Cardiac muscle cell (in vitro differentiated cells and primary cell): ENCODE measurements at places on chromosomes 12 and 14. TPM values are rescaled to one million over a fixed set of nuclear protein-coding genes. Genes with fewer than 3 reads are reported as not detected.

- no peak for DNase-seq
Measured at GRCh38 chr12:42097971-42098370, 46.7 kb downstream of the GXYLT1 start.

GRCh38 chr14:100750762-100751699 is 24.3 kb downstream of the DLK1 start:
- DNase-seq, result no peak

DNA sequence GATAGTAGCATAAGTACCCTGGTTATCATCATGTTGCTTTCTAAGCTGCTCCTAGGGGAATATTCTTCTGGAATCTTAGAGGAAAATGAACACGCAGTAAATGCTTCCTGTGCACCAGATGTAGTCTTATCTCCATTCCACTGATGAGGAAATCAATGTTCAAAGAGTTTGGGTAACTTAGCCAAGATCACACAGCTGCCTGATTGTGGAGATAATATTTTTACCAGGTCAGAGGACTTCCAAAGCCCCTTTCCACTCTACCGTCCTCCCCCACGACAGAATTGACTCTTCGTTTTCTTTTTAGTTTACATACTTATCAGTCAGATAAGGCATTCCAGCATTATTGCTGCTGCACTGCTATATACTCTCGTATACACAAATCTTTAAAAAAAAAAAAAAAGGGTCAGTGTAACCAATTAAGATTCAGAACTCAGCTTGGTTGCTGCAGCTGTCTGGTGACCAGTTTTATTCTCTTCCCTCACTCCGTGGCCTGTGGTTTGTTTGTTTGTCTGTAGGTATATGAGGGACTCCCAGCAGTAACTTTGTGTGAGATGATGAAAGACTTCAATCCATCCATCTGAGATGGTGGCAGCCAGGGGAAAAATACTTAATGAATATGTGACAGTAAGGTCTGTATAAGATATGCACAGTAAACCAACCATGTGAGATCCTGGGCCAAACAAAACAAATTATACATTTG is 110.5 kb downstream of the TGFB3 start:
- peak; percentile 76 for DNase-seq

- no peak for DNase-seq
Measured at GRCh38 chr12:65209655-65210043, 40.3 kb downstream of the LEMD3 start.

GRCh38 chr14:53871951-53872350 is 84.7 kb downstream of the BMP4 start:
- DNase-seq, result no peak

DNA sequence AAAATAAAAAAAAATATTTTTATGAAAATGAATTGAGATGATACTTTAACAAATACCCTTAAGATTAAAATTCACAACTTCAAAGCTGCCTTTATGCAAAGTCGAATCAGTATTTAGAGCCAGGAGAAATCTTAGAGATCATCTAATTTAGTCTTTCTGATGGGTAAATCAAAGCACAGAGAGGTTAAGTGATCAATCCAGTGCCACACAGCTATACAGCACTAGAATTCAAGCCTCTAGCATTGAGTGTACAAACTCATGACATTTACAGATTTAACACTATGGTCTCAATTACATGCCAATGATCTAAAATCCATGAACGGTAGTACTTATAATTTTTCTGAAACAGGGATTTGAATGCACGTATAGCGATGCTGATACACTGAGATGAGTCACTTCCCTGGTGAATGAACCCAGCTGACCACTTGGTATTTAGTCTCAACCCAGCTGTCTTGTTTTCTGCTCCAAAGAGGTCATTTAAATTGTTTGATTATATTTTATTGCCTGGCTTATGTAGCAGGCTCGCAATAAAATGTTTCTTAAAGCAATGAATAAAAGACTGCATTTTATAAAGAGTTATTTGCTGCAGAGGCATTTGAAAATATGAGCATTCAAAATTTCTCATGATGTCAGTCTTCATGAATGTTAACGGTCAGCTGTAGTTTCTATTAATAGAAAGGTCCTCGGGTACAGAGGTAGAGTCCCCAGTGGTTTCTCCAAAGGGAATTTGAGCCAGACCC is 152.4 kb upstream of the PRICKLE1 start:
- peak; percentile 24 for DNase-seq

DNA sequence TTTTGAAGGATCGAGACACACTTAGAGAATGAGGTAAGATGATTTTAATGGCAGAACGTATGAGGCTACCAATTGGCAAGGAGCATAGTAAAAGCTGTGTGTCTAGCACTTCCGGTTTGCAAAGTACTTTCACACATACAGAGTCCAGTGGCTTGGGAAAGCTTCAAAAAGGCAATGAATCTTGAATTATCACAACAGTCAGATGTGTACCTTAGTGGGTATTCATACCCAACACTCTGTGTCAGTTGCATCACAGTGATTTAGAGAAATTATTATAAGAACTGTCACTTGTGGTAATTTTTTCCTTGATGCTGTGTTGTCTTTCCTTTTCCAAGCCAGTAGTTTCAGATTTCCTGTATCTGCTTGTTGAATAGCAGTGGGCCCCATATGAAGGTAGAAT is 424.1 kb downstream of the PCNX1 start:
- DNase-seq, result no peak

DNA sequence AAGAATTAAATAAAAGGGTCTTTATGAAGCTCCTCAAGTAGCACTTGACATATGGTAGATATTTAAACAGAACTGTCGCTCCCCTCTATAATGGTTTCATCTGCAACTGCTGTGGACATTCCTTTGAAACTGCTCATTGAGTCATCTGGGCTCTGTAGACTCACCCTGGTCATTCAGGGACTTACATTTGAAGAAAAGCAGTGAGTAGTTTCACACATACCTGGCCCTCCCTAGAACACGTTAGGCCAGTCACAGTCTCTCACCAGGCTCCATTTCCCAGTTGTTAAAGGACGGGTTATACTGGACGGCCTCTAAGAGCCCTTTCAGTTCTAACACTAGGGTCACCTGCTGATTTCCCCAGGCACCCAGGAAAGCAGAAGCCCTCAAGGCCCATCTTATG is 217.0 kb downstream of the BCL11B start:
- no peak for DNase-seq

GRCh38 chr14:74582910-74583581 is 29.0 kb downstream of the LTBP2 start:
- DNase-seq, result peak; percentile 54

- no peak for DNase-seq
Measured at GRCh38 chr12:21340403-21340802, 5.7 kb upstream of the SLCO1A2 start.

- no peak for DNase-seq
Measured at GRCh38 chr14:70722418-70722817, 80.7 kb downstream of the TTC9 start.

DNA sequence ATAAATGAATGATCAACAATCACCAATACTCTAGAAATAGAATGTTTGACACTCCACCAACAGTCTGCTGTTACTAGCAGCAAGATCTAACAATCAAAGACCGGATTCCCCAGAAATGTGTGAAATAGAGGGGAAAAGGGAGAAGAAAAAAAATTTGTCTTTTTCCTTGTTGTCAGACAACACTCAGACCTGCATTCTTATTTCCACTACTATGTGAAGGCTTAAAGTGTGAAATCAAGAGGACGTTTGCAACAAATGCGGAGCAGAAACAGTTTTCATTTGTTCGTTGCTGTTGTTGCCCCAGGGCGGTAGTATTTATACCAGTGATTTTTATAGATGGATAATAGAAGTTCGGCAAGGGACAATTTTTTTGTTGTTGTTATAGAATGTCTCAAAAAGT is 9.2 kb downstream of the NKX2-1 start:
- DNase-seq, result no peak

GRCh38 chr14:89214221-89214965 is 202.6 kb downstream of the FOXN3 start:
- no peak for DNase-seq

GRCh38 chr12:123997033-123997822 is 24.2 kb downstream of the ZNF664 start:
- DNase-seq, result no peak

DNA sequence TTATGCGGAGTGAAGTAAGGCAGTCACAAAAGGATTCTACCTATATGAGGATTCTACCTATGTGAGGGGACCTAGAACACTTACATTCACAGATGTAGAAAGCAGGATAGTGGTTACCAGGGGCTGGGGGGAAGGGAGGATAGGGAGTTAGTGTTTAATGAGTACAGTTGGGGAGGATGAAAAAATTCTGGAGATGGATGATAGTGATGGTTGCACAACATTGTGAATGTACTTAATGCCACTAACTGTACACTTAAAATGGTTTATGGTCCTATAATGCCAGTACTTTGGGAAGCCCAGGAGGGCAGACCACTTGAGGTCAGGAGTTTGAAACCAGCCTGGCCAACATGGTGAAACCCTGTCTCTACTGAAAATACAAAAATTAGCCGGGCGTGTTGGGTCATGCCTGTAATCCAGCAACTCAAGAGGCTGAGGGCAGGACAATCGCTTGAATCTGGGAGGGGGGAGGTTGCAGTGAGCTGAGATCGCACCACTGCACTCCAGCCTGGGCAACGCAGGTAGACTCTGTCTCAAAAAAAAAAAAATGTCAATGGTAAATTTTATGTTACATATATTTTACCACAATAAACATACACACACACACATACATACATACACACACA is 25.4 kb downstream of the SVOP start:
- DNase-seq, result no peak

DNA sequence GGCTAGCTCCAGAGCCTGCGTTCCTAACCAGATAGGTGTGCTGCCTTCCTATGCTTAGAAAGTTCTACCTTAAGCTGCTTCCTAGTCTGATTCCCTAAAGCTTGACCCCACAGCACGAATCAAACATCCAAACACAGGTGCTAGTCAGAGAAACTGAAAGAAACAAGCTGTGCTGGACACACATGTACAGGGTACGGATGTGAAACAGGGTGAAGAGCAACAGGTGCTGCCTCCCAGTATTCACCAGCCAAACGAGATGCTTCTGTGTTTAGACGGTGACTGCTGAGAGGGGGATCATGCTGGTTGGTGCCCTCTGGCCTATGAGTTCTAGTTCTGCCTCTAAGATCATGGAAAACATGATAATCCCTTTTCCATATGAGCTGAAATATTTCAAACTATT is 105.3 kb downstream of the GRIP1 start:
- no peak for DNase-seq

GRCh38 chr14:100020629-100021028 is 44.6 kb upstream of the EVL start:
- DNase-seq, result no peak

TTC7B gene
- total RNA-seq, result 68.1 and 73.7 TPM in 2 replicates

PRB2 gene
- not detected in 2 replicates for total RNA-seq

SYCP3 gene
- not detected in 2 replicates for total RNA-seq

SLC11A2 gene
- 26.9 and 30.5 TPM in 2 replicates for total RNA-seq

UNG gene
- total RNA-seq, result 133 and 159 TPM in 2 replicates

OR6C2 gene
- not detected in 2 replicates for total RNA-seq

SMCO2 gene
- total RNA-seq, result not detected in 2 replicates

SLC10A1 gene
- total RNA-seq, result not detected in 2 replicates

GYS2 gene
- total RNA-seq, result not detected in 2 replicates

KERA gene
- total RNA-seq, result not detected in 2 replicates

GLIPR1 gene
- total RNA-seq, result 0.03 and 0.53 TPM in 2 replicates
